Vein endothelial cell (primary cell): ENCODE measurements at places on chromosomes 7 and 10. TPM values are rescaled to one million over a fixed set of nuclear protein-coding genes. Genes with fewer than 3 reads are reported as not detected.

The SPDYE17 gene
- not detected in 2 replicates for total RNA-seq

The SUN3 gene
- total RNA-seq = not detected in 2 replicates

The TMEM236 gene
- total RNA-seq = 0.10 and 0.33 TPM in 2 replicates

The EBLN1 gene
- total RNA-seq = not detected in 2 replicates

The SPDYE6 gene
- total RNA-seq = 0.33 TPM in 1 of 2 replicates, not detected in the other

The PON1 gene
- not detected in 2 replicates for total RNA-seq

The GRB10 gene
- 126 and 156 TPM in 2 replicates for total RNA-seq

The OPALIN gene
- not detected in 2 replicates for total RNA-seq

The FAM180A gene
- total RNA-seq = not detected in 2 replicates

The ADCY1 gene
- total RNA-seq = 0.33 and 0.67 TPM in 2 replicates

The ADCK2 gene
- 24.2 and 31.4 TPM in 2 replicates for total RNA-seq

The HOXA1 gene
- total RNA-seq = 0.96 and 1.6 TPM in 2 replicates

The SPDYE2B gene
- not detected in 2 replicates for total RNA-seq

The ZNF485 gene
- total RNA-seq = 1.3 and 1.9 TPM in 2 replicates

The PODXL gene
- total RNA-seq = 167 and 193 TPM in 2 replicates

The HECW1 gene
- total RNA-seq = not detected in 2 replicates

The CRPPA gene
- 1.3 and 2.6 TPM in 2 replicates for total RNA-seq

The TMEM213 gene
- not detected in 2 replicates for total RNA-seq

The LZTS2 gene
- total RNA-seq = 88.2 and 90.0 TPM in 2 replicates

The CASTOR2 gene
- total RNA-seq = 17.4 and 20.3 TPM in 2 replicates

The CLRN3 gene
- total RNA-seq = not detected in 2 replicates

The EN2 gene
- under 0.01 TPM in 1 of 2 replicates, not detected in the other for total RNA-seq

The MRLN gene
- total RNA-seq = not detected in 2 replicates

The CFTR gene
- not detected in 2 replicates for total RNA-seq

The ABCB4 gene
- not detected in 2 replicates for total RNA-seq

The STEAP1 gene
- 23.2 and 39.6 TPM in 2 replicates for total RNA-seq

The UPK3BL2 gene
- total RNA-seq = 2.5 and 2.9 TPM in 2 replicates
